ENCODE measurements at places on chromosomes 5 and 9.

DNA sequence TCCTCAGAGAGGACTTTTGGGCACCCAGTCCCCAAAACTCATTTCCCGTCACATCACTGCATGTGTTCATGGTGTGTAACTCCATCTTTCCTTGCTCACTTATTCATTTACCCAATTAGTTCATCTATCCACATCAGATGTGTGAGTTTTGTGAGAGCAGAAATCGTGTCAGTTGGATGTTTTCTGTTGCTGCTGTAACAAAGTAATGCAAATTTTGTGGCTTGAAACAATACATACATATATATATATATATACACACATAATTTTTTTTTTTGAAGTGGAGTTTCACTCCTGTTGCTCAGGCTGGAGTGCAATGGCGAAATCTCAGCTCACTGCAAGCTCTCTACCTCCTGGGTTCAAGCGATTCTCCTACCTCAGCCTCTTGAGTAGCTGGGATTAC is 70.5 kb upstream of the BOD1 start:
- DNase-seq: no peak

GRCh38 chr5:173719731-173720082 is 103.3 kb upstream of the BOD1 start:
- no peak for DNase-seq

GRCh38 chr9:124199474-124199873 is 58.3 kb upstream of the NEK6 start:
- no peak for DNase-seq

DNA sequence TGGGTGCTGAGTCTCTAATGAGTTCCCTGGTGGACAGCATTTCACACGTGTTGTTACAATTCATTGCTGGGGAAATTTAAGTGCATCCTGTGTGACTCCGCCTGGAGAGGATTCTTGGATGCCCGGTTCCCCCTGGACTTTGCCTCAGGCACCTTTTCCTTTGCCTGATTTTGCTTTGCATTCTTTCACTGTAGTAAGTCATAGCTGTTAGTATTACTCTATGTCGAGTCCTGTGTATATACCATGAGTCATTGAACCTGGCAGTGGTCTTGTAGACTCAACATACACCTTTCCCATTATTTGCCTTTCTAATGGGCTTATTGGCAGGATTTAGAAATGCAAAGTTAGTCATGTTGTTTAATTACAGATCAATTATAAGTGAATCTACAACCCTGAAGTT is 81.9 kb upstream of the DHFR start:
- no peak for DNase-seq

DNA sequence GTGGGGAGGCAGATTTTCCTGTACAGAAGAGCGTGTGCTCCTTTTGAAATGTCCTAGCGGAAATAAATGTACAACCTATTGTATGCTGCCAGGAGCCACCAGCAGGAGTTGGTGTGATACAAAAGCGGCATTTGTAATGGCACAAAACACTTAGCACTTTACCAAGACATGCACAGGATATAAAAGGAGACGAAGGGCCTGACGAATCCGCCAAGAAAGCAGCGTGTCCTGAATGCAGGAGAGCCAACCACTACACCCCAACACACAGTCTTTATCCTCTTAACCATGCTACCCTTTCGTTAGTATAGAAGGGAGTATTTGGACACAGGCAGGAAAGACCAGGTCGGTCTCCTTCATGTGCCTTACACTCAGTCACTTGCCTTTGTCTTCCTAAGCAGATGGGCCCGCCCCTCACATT is 218.1 kb downstream of the TRIM32 start:
- no peak for DNase-seq

DNA sequence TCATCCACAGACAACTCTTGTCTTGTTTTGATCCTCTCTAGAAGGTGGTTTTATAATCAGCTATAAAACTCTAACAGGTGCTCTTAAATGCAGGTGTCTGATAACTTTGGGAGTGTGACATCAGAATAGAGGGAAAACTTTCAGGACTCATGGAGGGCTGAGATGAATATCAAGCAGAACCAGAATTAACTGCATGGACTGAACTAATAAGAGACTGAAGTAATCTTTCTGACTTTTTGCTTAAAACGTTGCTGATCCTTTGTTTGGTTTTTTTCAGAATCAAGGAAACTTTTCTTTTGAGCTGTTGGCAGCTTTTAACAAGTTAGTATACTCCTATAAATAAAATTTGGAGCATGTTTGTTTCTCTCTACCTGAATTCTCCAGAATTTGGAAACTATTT is 2.3 kb upstream of the OR2V2 start:
- no peak for DNase-seq

DNA sequence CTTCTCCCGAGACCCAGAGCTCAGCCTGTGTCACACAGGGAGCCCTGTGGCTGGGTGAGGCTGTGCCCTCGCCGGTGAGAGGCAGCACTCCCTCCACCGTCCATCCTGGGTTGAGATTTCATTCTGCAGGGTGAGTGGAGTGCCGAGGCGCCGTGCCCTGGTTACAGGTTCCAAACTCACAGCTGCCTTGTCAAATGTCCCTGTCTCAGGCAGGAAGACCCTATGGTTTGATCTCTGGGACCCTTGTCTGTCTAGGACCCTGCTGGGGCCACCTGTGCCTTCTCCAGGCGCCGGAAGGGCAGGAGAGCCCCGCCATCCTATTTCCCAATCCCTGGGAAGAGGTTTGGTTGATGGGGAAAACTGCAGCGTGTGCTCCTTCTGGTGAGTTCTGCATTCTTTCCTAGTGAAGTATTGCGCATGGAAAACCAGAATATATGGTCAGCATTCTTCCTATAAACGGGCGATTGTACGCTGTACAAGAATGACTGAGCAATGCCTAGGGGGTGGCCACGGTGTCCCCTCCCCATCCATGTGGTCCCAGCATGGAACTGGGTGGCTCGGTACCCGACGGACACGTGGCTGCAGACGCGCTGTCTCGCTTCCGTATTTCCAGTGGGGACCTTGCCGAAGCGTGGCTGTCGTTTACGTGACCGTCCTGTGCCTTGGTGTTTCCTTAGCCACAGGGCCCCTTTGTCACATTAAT is 95.9 kb upstream of the COL5A1 start:
- DNase-seq: peak; percentile 39

DNA sequence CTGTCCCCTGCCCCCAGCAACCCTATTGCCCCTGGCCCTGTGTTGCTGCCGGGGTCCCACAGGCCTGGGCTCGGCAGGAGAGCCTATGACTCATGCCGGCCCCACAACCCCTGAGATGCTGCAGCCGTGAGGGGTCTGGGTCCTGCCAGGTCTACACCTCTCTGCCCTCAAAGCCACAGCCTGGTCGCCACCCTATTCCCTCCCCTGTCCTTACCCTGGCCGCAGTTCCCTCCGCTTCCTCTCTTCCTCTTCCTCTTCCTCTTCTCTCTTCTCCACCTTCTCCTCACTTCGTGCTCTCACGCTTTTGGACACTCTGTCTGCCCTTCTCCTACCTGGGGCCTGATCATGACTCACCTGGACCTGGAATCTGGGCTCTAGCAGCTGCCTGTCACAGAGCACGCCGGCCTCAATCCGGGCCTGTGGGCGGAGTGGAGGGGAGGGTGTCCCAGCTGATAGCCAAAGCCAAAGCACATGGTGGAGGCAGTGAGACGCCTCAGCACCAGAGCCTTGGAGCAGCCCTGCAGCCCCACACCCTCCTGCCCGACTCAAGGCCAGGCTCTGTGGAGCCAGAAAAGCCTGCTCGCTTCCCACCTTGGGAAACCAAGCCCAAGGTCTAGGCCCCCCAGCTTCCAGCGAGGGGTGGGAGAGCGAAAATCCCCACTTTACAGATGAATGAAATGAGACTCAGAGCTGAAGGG is 26.8 kb upstream of the CSF1R start:
- DNase-seq: peak; percentile 56

DNA sequence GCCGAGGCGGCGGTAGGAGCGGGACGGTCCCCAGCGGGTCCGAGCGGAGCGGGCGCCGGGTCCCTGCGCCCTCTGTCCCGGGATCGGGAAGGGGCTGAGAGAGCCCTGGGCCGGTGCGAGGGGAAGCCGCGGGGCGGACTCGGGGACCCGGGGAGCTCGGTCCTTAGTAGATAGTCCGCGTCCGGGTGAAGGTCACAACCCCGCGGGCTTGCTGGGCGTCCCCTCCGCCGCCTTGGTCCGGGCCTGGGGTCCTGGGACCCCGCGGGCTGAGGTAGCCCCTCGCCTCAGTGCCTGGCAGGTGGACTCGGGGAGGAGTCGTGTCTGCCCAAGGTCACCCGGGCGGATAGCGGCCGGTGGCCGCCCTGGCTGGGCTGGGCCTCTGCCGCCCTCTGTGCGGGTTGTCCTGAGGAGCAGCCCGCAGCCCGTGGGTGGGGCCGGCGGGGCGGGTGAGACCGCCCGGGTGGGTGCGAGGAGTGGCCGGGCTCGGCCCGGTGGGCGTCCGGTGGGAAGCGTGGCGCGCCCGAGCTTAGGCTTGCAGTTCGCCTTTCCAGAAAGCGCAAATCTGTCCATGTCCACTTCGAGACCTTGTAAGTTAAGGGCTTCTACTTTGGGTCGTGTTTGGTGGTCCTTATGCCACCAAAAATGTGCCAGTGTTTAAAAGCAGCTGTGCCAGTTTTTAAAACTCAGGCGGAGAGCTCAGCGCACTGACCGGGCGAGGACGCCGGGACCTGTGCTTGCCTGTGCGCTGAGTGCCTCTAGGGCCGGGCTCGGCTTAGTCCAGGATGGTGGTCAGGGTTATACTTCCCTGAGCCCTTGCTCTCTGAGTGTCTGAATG is 554 bp downstream of the SDHA start:
- DNase-seq: peak; percentile 67

- DNase-seq: peak; percentile 82
These were observed 27.9 kb upstream of the RECK start for GRCh38 chr9:36008774-36009300.

- no peak for DNase-seq
These were observed 102.6 kb downstream of the WNK2 start for GRCh38 chr9:93286252-93287188.

DNA sequence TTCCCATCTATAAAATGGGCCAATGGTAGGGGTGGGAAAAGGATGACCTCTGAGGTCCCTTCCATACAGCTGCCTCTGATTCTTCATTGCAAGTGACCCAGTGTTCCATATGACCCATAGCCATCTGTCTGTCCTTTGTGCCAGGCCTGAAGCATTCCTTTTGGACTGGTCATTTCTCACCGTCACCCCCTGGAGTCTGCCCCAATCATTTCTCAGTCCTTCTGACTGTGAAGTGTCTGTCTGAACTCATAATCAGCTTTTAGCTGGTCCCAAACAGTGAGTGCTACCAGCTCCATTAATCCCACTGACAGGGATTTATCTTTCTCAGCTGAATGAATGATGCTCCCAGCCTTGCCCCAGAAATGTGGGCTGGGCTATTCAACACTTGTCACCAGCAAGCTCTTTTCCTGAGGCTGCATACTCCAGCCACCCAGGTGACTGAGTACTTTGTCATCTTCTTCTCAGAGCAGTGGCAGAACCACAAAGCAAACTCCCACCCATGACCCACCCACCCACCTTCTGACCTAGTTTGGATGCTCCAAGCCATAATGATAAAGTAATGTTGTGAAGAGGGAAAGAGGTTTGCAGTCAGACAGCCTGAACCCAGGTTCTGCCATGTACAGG is 37.4 kb downstream of the KCNIP1 start:
- no peak for DNase-seq

GRCh38 chr5:77638763-77639671 is 504 bp upstream of the OTP start:
- DNase-seq: peak; percentile 88

- DNase-seq: no peak
These were observed 220.7 kb downstream of the GNA14 start for GRCh38 chr9:77427256-77427927.

GRCh38 chr5:140003519-140003918 is 39.6 kb downstream of the NRG2 start:
- DNase-seq: no peak

GRCh38 chr5:5544094-5544663 is 121.7 kb downstream of the ICE1 start:
- DNase-seq: no peak

- no peak for DNase-seq
These were observed 30.4 kb upstream of the LTC4S start for GRCh38 chr5:179763215-179763945.

DNA sequence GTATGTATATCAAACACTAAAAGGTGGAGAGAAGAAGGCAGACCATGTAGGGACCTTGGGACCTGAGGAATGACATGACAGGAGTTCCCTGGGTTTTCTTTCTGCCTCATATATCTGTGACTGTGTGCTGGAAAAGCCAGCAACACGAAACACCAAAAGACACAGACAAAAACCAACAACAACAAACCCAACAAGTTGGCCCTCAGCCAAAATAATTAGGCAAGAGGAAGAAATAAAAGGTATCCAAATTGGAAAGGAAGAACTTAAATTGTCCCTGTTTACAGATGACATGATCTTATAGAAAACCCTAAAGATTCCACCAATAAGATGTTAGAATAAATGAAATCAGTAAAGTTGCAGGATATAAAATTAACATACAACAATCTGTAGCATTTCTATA is 21.7 kb downstream of the ABO start:
- no peak for DNase-seq

- DNase-seq: no peak
These were observed 13.6 kb downstream of the FUBP3 start for GRCh38 chr9:130593020-130593419.

DNA sequence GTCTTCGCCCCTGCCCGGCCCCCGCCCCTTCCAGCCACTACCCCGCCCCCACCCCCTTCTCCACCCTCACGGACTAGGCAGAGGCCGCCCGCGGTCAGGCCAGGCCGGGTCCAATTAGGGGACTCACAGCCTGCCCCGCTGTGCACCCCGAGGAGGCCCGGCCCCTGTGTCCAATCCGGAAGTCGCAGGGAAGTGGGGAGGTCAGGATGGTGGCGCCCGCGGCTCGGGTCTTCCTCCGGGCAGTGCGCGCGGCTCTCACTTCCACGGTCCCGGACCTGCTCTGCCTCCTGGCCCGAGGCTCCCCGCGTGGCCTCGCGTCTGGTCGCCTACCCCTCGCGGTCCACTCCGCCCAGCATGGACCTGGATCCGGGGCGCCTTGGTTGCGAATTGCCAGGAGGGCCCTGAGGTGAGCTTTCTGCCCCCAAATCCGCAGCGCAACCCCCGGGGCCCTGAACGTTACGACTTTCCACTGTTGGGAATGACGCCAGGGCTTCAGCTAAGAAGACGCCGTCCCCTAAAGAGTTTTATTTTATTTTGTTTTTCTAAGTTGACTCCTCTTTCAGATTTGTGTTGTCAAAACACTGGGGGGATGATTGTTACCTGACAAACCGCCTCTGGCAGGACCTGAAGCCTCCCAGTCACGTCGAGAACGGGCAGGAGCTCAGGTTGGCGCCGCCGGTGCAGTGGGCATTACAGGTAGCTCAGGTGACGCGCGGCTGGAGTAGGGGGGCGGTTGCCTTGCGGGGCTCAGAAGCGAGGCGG is 763 bp upstream of the IRX2 start:
- DNase-seq: no peak

Data from ecto neural progenitor cell (in vitro differentiated cells).